ENCODE measurements at places on chromosomes 12 and 14.

GRCh38 chr12:12890543-12891079 lies 751 bp upstream of the GPRC5A start:
- peak; percentile 13 for DNase-seq

DNA sequence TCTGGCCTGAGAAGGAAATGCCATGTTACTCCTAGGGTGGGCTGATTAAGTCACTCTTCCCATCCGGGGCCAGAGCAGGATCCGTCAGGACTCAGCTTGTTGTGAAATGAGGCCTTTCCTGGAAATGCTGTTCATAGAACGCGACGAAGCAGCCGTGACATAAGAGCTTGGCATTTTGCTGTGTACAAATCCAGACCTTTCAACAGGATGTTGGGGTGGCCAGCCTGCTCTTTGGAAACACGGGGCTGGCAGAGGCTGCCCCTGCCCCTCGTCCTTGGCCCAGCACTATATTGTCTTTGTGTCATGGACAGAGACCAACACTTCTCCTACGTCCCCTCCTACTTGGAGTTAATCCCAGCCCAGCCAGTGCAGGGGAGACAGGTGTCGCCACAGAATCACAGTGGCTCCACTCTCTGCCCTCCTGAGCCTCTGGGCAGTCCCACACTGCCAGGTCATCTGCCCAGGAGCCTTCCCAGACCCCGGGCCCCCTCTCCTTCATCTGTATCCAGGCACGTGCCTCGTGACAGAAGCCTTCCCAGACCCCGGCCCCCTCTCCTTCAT lies 18.6 kb upstream of the EIF5 start:
- no peak for DNase-seq

DNA sequence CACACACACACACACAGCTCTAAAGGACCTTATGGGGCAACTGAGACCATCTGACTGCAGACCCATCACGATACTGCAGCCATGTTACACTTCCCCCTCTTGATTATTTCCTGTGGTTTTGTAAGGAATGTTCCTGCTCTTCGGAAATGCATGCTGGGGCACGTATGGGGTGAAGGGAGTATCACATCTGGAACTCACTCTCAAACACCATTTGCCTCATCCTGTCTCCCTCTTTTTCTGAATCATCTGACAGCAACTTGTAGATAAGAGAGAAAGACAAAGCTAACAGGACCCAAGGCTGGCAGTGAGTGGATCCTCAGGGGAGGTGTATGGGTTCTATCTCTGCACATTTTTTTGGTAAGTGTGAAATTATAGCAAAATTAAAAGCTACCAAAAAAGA lies 50.3 kb downstream of the RIMBP2 start:
- no peak for DNase-seq

- DNase-seq: no peak
Measured at GRCh38 chr12:24173067-24173466, 223.6 kb upstream of the SOX5 start.

- no peak for DNase-seq
Measured at GRCh38 chr14:51202914-51203665, 37.0 kb upstream of the TMX1 start.

GRCh38 chr14:29233188-29233587 lies 466.6 kb downstream of the FOXG1 start:
- DNase-seq: no peak

DNA sequence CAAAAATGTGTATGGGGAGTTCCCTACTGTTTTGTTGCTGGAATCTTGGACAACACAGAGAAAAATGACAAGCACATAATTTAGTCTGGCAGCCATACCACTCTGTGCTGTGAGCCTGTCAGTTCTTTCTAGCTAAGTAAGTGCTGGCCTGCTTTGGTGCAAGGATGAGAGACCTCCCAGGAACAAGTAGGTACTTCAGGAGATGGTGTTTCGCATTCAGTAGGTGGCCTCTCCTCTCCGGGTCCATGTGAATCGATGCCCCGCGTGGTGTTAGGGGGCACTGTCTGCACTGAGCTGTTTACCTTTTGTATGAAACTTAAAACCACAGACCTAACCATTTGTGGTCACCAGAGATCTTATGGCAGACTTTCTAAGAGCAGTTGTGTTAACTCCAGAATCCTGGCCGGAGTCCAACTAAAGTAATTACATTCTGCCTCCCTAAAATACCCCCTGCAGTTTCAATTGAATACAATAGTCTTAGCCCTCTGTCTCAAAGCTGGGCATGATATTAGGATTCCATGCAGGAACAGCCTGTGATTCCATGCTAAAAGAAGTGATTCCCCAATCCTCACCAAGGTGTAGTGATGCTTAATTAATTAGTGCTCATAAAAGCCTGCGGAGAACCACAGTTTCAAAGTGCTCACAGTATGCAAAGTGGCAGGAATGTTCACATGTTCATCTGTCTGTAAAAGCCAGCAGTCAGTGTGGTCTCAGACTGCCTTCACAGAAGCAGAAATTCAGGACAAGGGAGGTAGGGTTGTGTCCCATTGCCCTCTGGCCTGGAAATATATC lies 64.2 kb downstream of the LLPH start:
- no peak for DNase-seq

GRCh38 chr14:95193081-95193480 lies 35.8 kb upstream of the DICER1 start:
- DNase-seq: no peak

DNA sequence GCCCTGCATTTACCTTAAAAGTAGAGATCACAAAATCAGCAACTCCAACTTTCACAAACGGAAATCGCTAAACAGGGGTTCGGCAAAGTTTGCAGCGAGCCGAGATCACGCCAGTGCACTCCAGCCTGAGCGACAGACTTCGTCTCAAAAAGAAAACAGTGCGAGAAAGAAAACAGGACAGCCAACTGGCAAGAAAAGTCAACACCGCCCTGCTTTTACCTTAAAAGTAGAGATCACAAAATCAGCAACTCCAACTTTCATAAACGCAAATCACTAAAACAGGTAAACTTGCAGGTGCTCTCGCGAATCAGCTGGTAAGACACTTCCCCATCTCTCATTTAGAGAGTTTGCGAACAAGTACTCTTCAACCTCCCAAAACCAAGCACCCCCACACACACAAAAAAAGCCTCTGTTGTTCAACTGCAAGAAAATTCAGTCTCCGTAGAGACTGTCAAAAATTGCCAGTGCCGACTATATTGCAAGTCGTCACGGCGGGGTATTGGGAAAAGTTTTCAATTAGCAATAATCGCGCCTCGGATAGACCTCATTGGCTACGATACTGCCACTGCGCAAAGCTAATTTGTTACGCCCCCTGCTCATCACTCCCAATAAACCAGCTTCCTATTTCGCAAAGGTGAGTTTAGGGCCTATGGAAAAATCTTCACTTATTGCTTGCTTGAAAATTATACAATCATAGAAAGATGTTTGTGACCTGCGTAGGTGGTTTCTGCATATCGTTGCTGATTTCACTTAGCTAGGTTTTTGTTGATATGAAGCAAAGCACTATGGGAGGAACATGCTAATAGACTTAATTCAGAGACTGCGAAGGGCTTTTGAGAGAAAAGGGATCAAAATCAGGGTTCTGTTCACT lies at the start of gene RNU4-1:
Gene RNU4-1 (minus strand): TSS at position 577 of the 871 bp plus-strand sequence.
- peak; percentile 91 for DNase-seq

- no peak for DNase-seq
Measured at GRCh38 chr12:130421896-130422295, 84.2 kb downstream of the PIWIL1 start.

DNA sequence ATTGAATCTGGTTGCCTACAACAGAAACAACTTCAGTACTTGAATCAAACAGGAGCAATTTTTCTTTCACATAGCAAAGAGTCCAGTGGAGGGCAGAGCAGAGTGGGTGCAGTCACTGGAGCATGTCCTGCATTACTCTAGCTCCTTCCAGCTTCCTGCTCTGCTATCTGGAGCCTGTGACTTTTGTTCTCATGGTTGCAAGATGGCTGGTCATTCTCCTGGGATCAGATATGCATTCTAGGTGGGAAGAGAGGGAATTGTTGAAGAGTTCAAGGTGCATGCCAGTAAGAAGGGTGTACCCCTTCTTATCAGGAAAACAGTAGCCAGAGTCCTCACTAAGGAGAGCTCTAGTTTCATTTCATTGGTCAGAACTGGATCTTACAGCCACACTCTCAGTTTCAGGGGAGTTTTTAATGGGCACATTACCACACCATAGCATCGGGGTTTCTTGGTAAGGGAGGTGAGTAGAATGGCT lies 8.0 kb downstream of the IFT43 start:
- DNase-seq: no peak

DNA sequence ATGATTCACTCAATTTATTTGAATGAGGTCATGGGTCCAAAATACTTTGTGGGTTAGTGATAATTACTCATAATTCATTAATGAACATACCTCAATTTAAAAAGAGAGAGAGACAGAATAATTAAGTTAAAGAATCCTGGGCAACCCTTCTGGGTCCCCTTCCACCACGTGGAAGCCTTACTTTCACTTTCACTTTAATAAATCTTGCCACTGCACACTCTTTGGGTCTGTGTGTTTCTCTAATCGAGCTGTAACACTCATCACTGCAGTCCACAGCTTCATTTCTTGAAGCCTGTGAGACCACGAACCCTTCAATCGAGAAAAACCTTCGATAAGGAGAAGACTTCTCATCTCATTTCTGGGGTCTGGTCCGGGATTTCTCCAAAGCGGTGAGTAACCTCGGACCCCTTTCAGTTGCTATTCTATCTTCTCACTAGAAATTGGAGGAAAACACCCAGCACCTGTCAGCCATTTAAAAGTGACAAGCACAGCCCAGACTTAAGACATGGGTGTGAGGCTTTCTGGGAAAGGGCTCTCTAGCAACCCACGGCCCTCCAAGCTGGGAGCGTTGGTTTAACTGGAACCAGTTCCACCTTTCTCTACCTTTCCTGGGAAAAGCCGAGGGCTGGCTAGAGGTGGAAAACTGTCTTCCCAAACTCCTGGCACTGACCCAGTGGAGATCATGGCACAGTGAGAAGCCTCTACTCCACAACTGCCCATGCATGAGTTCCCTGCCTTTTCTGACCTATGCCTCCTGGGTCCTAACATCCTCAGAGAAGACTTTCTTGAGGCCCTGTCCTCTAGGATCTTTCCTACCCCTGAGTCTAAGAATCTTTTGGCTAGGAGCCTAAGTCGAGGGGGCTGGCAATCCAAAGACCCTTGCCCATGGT lies 148.8 kb upstream of the ATF7IP start:
- peak; percentile 48 for DNase-seq

DNA sequence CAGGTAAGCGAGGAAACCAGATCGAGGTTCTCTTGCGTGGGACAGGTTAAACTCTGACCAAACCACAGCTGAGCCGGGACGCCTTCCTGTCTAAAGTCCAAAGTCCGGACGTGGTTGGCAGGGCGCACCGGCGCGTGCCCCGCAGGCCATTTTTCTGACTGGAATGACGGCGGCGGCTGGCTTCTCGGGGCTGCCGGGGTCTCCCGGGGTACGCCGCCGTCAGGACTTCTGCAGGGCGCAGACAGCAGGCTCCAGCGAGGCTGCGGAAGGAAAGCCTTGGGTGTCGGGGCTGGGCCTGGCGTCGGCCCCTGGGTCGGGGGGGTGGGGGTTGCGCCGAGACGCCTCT lies 32.8 kb downstream of the MIA2 start:
- DNase-seq: no peak

- no peak for DNase-seq
Measured at GRCh38 chr12:39287409-39287808, 155.5 kb downstream of the KIF21A start.

DNA sequence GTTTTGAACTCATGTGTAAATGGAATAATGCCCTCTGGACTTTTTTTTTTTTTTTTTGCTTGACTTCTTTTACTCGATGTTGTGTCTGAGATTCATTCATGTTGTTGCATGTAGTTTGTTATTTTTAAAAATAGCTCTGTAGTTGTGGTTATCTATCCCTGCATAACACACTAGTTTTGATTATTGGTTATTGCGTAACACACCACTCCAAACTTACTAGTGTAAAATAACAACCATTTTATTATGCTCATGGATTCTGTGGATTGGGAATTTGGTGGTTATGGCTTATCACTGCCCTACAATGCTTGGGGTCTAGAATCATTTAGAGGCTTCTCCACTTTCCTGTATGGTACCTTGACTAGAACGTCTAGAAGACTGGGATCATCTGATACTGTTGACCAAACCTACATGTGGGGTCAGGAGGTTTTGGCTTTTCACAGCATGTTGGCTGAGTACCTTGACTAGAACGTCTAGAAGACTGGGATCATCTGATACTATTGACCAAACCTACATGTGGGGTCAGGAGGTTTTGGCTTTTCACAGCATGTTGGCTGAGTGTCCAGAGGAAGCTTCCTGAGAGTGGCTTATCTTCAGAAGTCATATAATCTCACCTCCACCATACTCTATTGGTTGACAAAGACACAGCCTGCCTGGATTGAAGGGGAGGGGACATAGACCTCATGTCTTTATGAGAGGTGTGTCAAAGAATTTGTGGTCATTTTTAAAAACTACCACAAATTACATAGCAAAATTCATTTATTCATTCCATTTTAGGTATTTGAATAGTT lies 11.6 kb downstream of the VRK1 start:
- no peak for DNase-seq

- DNase-seq: no peak
Measured at GRCh38 chr12:120642826-120643225, 2.4 kb downstream of the CABP1 start.

DNA sequence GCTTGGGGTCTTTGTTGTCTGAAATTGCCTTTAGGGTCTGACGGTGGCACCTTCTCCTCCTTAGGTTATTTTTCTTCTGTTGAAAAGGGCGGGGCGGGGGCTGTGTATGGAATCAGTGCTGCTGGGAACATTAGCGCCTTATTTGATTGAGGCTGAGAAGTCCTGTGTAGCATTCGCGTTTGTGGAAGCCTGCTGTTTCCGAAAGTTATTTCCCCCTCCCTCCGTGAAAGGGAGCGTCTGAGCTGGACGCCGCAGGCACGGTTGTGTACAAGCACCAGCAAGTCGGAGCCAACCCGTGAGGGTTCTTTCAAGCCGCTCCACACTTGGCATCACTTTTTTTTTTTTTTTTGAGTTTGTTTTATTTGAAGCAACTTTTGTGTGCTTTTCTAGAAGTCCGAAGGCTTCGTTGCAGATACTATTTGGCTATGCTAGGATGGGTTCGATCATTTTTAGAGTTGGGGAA lies 1.1 kb downstream of the SYNE2 start:
- DNase-seq: peak; percentile 73

GRCh38 chr12:32944195-32944594 lies 47.6 kb upstream of the PKP2 start:
- DNase-seq: no peak

DNA sequence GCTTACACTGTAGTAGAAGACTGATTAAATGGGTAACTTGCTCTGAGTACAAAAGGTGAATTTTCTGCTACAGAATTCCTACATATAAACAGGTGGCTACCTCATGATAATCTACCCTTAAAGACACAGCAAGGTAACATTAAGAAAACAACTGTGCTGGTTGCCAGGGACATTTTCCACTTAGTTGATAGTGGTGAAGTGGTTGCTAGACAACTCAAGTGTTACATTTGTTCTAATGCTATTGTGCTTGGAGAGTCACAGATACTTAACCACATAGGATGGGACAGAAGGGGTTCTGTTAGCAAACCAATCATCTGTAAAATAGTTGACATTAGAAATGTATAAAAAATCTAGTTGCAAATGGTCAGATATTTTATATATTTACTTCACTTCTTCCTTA lies 870.3 kb upstream of the SEL1L start:
- DNase-seq: no peak

Data from CD4-positive, alpha-beta T cell treated with Interleukin-10 for 1 hour (primary cell).